BJ (cell line): ENCODE measurements at places on chromosomes 6 and 20.

DNA sequence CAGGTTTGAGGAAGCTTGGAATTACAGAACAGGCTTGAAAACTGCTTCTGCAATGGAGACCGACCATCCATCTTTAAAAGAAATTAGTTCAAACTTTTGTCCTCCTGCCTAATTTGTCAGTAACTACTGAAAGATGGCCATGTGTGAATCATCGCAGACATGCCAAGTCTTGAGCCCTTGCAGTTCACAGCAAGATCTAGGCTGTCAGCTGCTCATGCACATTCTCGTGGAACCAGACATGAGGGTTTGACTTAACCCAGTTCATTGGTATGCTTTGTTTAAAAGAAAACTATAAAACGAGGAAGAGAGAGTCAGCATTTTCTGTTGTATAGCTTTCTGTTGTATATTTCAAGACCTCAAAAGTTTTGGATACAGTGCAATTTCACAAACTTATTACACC is 74.0 kb upstream of the SAMD5 start:
- DNase-seq: no peak

GRCh38 chr6:38806271-38806670 is 91.2 kb downstream of the DNAH8 start:
- no peak for DNase-seq

- DNase-seq: no peak
Observed at GRCh38 chr20:45404438-45404837, 3.7 kb upstream of the DBNDD2 start.

GRCh38 chr6:12262236-12263061 is 27.7 kb upstream of the EDN1 start:
- DNase-seq: no peak

DNA sequence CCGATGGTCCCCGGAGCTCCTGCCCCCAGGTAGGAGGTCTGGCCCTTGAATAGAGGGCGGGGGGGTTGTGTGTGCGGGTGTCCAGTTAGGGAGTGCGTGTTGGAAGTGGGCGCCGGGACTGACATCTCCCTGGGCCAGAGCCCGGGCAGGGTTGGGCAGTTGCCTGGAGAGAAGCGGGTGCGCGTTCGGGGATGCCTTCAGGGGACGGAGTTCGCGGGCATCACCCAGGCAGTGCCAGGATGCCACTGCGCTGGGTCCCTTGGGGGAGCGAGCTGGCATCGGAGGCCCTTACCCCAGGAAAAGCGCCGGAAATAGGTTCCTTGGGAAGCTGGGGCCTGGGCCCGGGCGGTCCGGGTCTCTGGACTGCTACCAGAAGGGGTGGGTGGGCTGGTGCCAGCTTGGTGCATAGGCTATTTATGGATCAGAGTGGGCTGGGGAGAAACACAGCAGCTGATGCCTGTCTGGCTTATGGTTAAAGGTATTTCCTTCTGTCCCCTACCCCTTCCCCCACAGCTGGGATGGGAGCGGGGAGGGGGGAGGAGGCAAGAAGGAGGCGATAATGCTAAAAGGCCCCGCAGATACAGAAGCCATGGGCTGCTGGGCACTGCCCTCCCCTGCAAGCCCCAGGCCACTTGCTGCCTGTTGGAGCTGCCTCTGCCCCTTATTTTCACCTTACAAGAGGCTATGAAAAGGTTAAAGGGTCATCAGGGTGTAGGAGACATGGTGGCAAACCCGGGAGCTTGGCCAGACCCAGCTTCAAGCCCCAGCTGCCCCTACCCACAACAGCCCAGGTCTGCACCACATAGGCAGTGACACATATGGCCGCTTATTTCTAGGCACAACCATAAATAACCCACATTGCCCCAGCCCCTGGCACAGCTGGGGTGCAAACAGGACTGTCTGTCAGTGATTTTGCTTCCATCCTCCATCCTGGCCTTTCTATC is 638 bp downstream of the PACSIN1 start:
- DNase-seq: no peak

DNA sequence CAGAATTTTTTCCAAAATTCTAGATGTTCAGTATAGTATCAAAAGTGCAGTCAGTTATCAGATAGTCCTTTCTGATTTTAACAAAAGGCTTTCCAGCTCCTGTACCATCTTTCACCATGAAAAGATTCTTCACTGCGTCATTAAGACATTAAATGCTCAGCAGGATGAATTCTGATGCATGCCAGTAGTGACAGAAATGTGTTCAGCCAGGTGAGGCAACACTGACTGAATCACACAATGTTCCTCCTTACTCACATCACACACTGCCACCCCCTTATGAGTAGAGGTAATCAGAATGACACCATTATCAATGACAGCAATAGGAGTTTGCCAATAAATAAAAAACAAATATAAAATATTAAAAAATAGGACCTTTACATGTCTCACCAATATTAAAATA is 426.6 kb upstream of the PLCB4 start:
- no peak for DNase-seq
